ENCODE measurements at places on chromosomes 3 and 15. TPM values are rescaled to one million over a fixed set of nuclear protein-coding genes. Genes with fewer than 3 reads are reported as not detected.

DNA sequence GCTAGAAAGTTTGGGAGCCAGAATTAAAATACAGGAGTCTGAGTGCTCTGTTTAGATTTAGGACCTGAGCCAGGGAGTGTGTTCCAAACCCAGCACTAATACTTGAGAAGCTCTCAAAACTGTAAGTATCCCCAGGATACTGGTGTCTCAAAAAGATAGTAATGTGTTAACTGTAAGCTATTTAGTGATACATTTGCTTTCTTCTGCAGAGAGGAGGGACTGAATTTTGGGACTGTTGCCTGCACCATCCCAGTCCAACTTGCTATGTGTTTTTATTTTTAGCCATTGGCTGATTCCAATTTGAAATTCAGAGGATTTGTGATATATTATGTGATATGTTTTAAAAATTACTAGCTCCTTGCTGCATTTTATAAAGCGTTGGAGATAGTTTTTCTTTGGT is 31.5 kb downstream of the UBE2E1 start:
- no peak for DNase-seq

GRCh38 chr3:52532838-52533622 is 627 bp downstream of the NT5DC2 start:
- no peak for DNase-seq

- DNase-seq = no peak
Observed at GRCh38 chr3:63450023-63450422, 171.9 kb downstream of the SYNPR start.

- no peak for DNase-seq
Observed at GRCh38 chr15:55802600-55803376, 59.8 kb upstream of the PRTG start.

DNA sequence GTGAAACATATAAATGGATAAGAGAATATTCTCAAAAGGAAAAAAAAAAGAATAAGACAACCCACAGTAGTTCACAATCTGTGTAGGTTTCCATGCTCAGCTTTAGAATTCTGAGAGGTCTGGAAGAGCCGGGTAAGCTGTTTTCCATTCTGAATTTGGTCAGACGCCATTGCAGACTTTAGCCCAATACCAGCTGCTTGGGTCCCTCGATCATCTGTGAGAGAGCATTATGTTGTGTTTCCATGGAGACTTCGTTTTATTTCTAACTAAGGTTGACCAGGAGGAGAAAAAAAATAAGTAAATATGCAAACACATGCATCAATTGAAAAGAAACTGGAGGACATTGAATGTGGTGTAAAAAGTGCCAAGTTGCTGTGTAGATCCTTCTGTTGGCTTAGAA is 25.5 kb downstream of the KCNAB1 start:
- no peak for DNase-seq

- no peak for DNase-seq
Observed at GRCh38 chr3:104190681-104191080, 1176.0 kb upstream of the ALCAM start.

GRCh38 chr3:187808527-187808895 is 63.2 kb upstream of the BCL6 start:
- DNase-seq = no peak

CATSPER2 gene
- total RNA-seq = 1.2 TPM

IL17RD gene
- 9.6 TPM for total RNA-seq

GRAMD1C gene
- total RNA-seq = 2.0 TPM

FAM107A gene
- 115 TPM for total RNA-seq

C3orf20 gene
- total RNA-seq = not detected

Measured in left ventricle myocardium inferior (tissue), 1 donor.